ENCODE measurements at places on chromosomes 1 and 21.
A peak's percentile ranks its signal among the peaks of the same experiment; 100 is the strongest.

GRCh38 chr1:36285443-36286101, 20.6 kb upstream of the SH3D21 start:
- DNase-seq, result peak; percentile 27

GRCh38 chr1:212608392-212608958, at the start of gene ATF3:
Gene ATF3 (plus strand): TSS chr1:212608761. CDS start chr1:212615022, 6,261 bp downstream.
- peak; percentile 80 for DNase-seq

DNA sequence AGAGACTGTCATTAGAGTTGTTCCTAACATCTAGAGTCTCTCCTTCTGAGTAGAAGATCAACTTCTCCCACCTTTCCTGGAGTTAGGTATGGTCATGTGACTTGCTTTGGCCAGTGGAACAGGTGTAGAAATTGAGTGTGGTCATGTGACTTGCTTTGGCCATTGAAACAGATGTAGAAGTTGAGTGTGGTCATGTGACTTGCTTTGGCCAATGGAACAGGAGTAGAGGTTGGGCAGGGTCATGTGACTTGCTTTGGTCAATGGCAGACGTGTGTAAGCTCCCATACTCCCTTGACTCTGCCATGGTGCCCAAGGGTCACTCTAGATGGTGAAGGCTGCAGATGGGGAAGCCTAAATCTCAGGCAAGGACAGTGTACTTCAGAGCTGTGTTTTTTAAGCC, 306.0 kb downstream of the NPHP4 start:
- no peak for DNase-seq

- DNase-seq, result no peak
Measured at GRCh38 chr1:208544053-208544452, 299.9 kb upstream of the PLXNA2 start.

GRCh38 chr1:210899676-210900075, 234.3 kb downstream of the KCNH1 start:
- no peak for DNase-seq

GRCh38 chr1:76084029-76084627, 9.6 kb downstream of the ST6GALNAC3 start:
- DNase-seq, result no peak

- DNase-seq, result no peak
Measured at GRCh38 chr21:29888437-29888836, 51.4 kb downstream of the GRIK1 start.

DNA sequence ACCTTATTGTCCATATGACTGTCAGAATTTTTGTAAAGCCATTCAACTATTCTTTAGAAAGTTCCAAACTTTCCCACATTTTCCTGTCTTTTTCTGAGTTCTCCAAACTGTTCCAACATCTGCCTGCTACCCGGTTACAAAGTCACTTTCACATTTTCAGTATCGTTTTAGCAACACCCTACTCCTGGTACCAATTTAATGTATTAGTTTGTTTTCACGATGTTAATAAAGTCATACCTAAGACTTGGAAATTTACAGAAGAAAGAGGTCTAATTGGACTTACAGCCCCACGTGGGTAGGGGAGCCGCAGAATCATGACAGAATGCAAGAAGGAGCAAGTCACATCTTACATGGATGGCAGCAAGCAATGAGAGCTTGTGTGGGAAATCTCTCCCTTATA, 867.8 kb downstream of the AMY1C start:
- DNase-seq, result no peak

DNA sequence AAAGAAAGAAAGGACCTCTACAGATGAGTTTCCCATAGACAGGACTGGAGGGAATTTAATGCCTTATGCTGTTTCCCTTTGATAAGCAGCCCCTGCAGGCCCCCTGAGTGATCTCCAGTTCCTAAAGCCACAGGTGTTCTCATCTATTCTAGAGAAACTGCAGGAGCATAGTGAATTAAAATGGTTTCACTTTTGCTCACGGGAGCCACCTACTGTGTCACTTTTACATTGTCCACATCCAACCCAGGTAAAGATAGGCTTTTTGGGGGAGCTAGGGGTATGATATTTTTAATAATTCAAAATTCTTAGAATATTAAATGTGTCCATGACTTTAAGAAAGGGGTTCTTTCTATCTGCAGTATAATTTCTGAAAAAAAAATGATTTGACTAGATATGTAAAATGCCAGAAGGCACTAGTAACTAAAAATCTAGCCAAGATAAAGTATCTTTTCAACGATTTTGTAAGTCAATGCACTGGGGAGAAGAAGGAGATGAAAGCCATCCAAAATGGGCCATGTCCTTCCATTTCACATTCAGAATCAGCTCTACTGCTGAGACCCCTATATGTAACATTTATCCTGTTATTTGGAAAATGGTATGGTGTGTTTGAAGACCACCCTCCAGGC, 267.3 kb upstream of the DUSP10 start:
- DNase-seq, result no peak

- no peak for DNase-seq
Measured at GRCh38 chr1:62720946-62721554, 32.9 kb upstream of the DOCK7 start.

DNA sequence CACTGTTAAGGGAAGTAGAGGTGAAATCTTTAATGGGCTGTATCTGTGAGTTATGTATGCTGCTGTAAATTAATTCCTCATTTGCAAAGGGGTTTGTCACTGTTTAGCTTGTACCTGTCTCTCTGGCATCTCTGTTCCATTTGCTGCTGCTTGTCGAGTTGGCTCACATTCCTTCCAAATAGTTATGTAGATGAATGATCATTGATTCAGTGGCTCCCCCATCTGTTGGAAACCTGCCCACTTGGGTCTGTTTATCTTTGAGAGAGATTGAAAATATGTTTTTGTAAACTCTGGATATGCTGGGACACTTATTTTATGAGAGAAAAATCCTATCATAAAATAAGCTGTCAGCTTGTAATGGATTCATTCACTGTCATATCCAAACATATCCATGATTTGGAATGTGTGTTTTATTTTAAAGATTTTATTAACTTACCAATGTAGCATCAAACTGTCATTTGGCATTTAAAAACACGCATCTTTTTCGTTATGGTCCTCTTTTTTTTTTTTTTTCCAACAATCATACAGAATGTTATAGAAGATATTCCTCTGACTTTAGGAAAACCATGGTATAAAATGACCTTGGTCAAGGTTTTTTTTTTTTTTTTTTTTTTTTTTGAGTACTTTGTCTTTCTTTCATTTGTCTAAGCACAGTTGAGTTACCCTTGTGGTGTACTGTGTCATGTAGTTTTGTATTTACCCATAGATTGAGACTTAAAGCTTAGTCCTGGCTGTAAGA, 3.5 kb downstream of the RYR2 start:
- no peak for DNase-seq

DNA sequence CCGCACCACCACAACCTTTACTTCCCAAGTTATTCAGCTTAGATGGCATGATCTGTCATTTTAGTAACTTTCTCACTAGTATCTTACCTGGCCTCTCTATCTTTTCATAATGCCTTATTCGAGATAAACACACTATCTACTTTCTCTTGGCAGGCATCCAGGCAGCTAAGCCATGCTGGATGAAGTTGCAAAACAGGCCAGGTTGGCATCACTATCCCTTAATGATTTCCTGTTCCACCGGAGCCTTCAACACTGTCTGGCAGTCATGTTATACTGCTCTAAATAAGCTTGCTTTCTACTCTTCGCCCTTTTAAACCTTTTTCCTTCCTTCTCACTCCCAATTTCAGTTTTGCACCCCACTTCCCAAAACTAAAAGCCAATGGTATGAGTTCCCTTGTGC, 12.0 kb upstream of the KCNH1 start:
- no peak for DNase-seq

DNA sequence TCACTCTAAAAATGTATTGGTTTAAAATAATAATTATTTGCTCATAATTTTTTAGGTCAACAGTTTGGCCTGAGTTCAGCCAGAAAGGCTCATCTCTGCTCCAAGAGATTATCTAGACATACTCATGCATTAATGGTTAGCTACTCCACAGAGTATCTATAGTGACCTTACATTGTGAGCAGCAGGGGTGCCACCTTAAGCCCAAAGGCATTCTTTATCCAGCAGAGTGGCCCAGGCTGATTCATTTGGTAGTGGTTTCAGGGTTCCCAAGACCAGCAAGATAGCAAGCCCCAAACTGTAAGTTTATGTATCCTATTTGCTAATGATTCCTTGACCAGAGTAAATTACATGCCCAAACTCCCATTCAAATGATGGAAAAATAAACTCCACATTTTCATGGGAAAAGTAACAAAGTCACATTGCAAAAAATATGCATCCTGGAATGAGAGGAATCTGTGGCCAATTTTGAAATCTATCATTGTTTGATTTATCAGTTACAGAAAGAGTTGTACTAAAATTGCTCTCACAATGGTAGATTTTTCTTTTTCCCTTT, 182.6 kb upstream of the KCNK2 start:
- no peak for DNase-seq

DNA sequence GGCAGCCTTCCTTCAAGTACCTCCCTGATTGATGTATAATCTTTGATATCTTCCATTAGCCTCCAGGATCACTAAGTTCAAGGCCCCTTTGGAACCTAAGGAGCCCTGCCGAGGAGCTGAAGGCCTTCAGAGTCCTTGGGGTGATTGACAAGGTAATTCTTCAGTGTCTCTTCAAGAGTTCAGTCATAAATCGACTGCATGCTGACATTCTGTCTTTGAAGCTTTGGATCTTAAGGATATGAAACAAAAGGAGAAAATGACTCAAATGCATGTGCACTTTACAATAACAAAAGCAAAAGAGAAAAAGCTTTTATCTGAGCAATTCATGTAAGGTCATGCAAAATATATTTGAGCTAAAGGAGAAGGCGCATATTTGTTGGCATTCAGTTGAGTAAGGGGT, 125.3 kb downstream of the RPS6KC1 start:
- no peak for DNase-seq

GRCh38 chr1:19289244-19289643, 674 bp upstream of the AKR7A3 start:
- no peak for DNase-seq

DNA sequence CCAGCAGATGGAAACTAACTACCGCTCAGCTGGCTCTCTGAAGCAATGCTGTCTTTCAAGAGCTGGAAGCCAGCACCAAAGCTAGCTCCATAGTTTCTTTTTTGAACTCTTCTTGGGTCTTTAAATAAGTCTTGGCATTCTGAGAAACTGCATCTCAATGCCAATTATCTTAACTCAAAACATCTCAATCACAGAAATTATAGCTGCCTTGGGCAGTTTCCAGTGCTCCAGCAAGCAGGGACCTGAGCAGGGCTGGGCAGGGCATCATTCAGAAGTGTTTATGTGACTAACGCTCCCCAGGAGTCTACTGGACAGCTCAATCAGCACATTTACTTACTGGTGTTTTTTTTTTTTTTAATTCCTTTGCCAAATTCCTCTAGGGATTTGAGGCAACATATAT, 18.3 kb upstream of the PADI4 start:
- no peak for DNase-seq

GRCh38 chr1:34053660-34054059, 111.4 kb downstream of the CSMD2 start:
- no peak for DNase-seq

GRCh38 chr1:28640766-28641165, 2.1 kb downstream of the TAF12 start:
- DNase-seq, result no peak

GRCh38 chr1:221620437-221621384, 121.2 kb downstream of the DUSP10 start:
- DNase-seq, result no peak

GRCh38 chr1:22582661-22583635, 19.7 kb downstream of the EPHA8 start:
- no peak for DNase-seq

- no peak for DNase-seq
Measured at GRCh38 chr1:200850554-200850953, 22.2 kb upstream of the GPR25 start.

- DNase-seq, result peak; percentile 89
Measured at GRCh38 chr1:161227196-161227871, 1.5 kb downstream of the TOMM40L start.

DNA sequence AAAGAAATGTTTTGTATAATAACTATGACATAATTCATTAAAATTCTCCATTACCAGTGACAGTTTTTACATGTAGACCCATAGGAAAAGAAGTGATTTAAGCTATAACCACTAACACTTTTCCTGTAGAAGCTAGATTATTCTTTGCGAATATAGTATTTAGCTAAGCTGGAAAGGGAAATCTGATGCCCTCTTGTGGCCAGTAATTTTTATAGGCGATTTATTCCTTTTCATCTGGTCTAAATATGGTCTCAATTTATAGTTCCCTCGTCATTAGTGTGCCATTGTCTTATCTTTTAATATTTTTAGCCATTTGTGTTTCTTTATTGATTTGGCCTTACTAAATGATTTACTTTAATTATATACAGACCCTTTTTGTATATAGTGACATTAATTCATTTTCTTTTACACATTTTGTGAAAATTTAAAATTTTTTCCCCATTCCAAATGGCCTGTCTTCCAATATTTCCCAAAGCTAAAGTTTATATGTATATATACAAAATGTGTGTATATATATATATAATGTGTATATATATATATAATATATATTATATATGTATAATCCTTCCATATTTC, 26.7 kb downstream of the BTG3 start:
- DNase-seq, result no peak

- DNase-seq, result no peak
Measured at GRCh38 chr1:155379631-155380090, 59.0 kb downstream of the RUSC1 start.

GRCh38 chr1:226085675-226086285, 23.3 kb downstream of the H3-3A start:
- no peak for DNase-seq

GRCh38 chr1:175566247-175566646, 177.1 kb downstream of the TNR start:
- no peak for DNase-seq

DNA sequence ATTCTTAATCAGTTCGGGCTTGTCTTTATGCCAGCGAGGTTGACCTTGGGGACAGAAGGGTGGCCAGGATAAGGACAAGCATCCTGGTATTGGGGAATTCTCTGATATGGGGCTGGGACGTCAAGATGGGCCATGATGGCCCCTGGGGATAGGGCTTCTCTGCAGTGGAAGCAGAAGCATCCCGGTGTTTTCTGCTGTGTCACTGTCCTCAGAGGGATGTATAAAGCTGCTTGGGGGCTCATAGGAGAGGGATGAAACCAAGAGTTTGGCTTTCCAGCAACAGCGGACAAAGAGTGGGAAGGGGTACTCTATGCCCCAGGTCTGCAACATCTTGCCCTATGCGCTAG, 1.4 kb upstream of the ATP1B1 start:
- no peak for DNase-seq

DNA sequence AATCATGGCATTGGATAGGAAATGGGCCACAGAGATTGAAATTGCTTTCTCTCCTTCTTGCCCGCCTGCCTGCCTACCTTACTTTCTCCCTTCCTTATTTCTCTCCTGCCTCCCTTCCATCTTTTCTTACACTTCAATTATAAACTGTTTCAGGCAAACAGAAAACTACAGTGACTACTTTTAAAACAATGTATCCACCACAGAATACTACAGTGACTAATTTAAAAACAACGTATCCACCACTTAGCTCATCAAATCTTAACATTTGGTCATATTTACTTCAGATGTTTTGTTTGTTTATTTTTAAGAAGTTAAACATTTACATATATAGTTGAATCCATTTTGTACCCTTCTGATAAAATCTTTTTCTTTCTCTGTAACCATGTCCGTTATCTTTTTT, 54.4 kb downstream of the SNRPE start:
- no peak for DNase-seq
